ENCODE measurements at places on chromosomes 7 and 10.
A peak's percentile ranks its signal among the peaks of the same experiment; 100 is the strongest.

DNA sequence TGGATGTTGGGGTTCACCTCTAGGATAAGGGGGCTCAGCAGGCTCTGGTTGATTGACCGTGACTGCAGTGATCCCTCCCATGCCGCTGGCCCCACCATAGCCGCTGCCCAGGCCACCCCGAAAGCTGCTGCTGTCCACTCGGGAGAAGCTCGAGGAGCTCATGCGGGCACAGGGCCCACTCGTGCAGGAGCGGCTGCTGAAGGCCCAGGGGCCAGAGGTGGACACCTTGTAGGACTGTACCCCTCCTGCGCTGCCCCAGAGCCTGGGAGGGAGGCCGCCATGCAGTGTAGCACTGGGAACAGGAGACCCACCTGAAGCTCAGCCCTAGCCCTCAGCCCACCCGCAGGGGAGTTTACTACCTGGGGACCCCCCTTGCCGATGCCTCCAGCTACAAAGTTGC lies 70.0 kb downstream of the CHRM2 start:
- no peak for DNase-seq

DNA sequence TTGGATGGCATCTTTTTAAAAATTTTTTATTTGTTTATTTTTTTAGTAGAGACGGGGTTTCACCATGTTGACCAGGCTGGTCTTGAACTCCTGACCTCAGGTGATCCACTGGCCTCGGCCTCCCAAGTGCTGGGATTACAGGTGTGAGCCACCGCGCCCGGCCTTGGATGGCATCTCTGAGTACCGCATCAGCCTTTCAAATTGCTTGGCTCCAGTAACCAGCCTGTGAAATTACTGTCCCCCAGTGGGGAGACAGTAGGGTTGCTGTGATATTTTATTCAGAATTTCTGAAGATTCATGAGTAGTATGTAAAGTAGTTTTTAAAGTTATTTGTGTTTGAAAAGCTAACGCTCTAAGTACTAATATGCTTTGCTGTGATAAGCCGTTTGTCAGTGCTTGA lies 1.2 kb downstream of the NUB1 start:
- no peak for DNase-seq

GRCh38 chr10:71708301-71708703 lies 11.3 kb downstream of the C10orf105 start:
- peak; percentile 86 for DNase-seq

DNA sequence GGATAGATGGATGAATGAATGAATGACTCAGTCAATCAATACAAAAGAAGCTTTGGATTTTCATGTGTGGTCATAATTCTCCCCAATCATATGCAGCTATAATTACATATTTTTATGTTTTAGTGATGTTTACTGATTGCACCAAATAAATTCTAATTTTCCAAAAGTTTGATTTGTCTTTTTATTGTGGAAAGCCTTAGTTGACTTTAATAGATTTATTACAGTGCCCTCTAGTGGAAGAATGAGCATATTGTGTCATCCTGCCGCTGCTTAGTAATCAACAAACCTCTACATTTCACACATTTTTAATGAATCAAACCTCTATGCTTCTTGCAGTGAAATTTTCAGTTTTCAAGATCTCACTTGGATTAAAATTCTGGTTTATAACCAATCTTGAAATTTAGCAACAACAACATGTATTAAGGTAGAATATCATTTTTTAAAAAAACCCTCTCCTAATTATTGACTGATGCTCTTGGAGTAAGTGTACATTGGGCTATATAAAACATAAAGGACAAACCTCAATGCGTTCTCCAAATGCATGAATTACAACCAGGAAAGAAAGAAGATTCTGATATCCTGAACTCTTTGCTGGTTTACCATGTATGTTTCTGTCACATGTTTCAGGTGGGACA lies 55.6 kb upstream of the PNLIP start:
- no peak for DNase-seq

DNA sequence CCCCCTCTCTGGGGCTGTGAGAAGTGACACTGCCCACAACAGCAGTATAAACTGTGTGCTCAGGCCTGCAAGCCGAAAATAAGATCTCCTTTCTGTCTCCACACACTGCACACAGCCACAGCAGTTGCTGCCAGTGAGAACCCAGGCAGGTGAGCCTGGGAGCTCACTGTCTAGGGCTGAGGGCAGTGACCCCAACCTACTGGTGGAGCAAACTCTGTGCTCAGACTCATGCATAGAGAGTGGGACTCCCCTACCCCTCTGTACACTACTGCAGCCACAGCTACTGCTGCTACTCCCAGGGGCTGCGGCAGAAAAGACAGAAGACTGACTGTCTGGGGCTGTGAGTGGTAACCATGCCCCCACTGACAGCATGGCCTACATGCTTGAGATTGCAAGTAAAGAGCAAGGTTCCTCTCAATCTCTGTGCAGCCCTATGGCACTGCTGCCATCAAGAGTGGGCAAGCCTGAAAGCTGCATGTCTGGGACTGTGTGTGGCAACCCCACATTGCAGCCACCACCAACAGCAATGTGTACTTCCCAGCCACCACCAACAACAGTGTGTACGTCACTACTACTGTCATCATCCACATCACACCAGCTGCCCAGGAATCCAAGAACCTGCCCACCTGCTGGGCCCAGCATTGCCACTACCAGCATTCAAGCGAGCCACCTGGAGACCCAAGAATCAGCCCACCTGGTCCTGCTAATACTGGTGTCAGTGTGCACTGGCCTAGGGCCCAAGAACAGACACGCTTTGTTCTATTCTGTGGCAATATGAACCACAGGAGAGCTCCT lies 226.1 kb downstream of the XPNPEP1 start:
- no peak for DNase-seq

DNA sequence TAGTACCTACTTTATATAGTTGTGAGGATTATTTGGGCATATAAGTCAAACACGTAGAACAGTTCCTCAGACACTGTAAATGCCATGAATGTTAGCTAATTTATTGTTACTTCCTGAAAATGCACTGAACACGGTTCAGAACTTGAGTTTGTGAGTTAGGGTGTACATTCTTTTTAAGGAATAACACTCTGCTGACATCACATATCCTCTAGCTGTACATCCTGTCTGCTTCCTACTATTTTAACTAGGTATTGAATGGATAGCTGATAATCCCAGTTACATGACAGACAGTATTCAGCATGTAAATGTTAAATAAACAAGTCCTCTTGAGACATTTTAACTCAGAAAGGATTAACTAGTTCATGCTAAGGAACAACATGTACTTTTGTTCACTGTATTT lies 16.0 kb downstream of the SAMD8 start:
- DNase-seq = no peak

DNA sequence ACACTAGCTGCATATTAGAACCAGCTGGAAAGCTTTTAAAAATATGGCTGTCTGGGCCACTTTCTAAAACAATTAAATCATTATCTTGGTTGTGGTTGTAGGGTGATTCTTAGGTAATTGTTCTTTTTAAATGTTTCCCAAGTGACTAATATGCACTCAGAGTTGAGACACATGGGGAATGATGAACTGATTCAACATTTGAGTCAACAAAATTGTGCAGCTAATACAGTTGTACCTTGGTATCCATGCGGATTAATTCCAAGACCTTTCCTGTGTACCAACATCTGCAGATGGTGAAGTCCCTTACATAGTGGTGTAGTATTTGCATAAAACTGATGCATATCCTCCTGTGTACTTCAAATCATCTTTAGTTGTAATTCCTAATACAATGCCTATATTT lies 242.2 kb downstream of the ATRNL1 start:
- DNase-seq = no peak

DNA sequence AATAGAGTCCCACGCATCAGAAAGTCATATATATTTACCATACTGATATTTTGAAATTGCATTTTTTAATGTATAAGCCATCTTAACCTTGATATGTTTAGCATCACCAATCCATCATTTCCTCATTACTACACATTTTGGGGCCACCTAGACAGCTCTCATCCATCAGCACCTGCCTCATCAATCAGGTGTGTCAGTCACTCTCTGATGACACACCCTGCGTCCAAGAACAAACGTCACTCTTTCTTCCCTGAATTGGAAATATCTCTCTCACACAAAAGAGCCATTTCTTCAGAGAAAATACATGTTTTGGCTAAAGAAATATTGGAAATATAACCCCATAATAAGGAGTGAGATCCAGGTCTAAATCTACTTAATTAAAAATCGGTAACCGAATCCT lies 38.9 kb upstream of the RSU1 start:
- no peak for DNase-seq

DNA sequence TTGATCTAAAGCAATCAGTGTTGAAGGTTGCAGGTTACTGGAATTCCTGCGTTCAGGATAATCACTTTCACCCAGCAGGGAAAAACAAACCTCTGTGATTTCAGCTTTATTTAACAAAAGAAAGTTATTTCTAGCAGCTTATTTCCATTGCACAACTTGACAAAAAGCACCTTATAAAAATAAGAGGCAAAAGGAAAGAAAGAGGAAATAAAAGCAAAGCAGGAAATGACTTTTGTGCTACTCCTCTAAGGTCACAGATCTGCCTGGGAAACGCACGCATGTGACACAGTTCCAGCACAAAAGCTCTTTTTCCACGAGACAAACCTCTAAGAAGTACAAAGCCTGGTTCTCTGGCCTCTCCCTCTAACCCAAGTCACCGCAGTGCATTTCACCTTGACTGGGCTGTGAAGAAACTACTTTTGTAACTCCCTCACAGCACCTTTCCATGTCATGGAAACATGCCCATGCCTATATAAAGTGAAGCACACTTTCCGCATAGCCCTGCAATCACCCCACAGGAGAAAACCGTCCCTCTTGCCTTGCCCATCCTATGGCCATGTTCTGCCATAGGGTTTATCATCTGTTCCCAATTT lies 870 bp downstream of the ANK3 start:
- DNase-seq = no peak

- no peak for DNase-seq
Observed at GRCh38 chr7:128171342-128171918, 69.6 kb upstream of the LEP start.

GRCh38 chr7:105376908-105377533 lies 11.7 kb downstream of the SRPK2 start:
- no peak for DNase-seq

DNA sequence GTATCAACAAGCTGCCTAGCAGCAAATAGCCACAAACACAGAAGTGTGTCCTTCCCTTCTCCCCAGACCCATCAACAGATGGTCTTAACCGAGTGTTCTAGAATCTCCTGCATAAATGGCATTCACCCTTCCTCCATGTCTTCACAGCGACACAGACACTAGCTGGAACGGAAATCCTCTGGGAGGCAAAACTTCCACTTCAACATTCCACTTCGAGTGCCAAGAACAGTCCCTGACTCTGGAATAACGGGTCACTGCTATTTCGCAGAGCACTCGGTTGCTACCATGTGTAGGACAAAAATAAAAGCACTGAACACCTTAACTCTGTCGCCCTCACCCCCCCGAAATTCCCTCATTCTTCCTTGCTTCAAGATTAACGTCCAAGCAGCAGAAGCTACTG lies 65.1 kb downstream of the SFMBT2 start:
- no peak for DNase-seq

DNA sequence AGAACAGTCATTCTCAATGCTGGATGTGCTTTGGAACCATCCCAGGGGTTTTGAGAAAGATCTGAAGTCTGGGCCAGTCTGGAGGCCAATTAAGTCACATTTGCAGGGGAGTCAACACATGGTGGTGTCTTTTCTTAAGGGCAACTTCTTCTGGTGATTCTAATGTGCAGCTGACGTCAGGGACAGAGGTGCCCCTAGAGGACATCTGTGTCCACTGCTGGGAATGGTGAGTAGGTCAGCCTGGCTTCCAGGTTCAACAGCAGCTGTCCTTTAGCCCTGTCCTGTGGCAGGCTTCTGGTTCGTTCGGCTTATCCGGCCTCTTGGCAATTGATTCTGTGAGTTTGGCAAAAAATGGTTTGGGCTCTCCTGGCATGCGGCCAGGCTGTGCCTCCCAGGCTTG lies 269.7 kb upstream of the HABP2 start:
- DNase-seq = no peak

- no peak for DNase-seq
Observed at GRCh38 chr7:748446-748845, 21.4 kb upstream of the PRKAR1B start.

- DNase-seq = peak; percentile 70
Observed at GRCh38 chr10:70656489-70656888, 15.8 kb upstream of the ADAMTS14 start.

- DNase-seq = no peak
Observed at GRCh38 chr7:47992446-47992845, 13.0 kb upstream of the HUS1 start.

GRCh38 chr10:58827381-58827780 lies 314.7 kb downstream of the BICC1 start:
- no peak for DNase-seq

DNA sequence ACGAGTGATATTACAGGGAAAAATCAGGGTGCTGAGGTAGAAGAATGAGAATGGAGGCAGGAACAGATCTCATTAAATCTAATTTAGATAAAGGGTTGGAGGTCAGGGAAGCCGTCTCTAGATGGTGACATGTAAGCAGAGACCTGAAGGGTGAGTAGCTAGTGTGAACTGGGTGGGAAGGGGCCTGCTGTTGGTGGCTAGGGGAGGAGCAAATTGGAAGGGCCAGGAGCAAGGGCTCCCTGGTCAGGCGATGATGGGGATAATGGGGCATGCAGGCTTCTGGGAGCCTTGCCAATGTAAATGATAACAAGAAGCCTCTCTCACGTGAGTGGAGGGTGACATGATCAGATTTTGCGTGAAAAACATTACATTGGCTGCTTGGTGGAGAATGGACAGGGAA lies 76.3 kb downstream of the WDFY4 start:
- DNase-seq = no peak

GRCh38 chr10:123241391-123242141 lies 87.4 kb downstream of the BUB3 start:
- DNase-seq = peak; percentile 27

- DNase-seq = no peak
Observed at GRCh38 chr10:24120646-24121045, 88.3 kb upstream of the KIAA1217 start.

- DNase-seq = no peak
Observed at GRCh38 chr7:25625306-25625992, 397.2 kb upstream of the NPVF start.

- no peak for DNase-seq
Observed at GRCh38 chr10:123024540-123024939, 15.7 kb downstream of the ACADSB start.

- DNase-seq = no peak
Observed at GRCh38 chr7:101772508-101773211, 44.8 kb upstream of the CUX1 start.

- DNase-seq = no peak
Observed at GRCh38 chr10:95388539-95388938, 97.7 kb upstream of the PDLIM1 start.
